ENCODE measurements at places on chromosomes 5 and 9. TPM values are rescaled to one million over a fixed set of nuclear protein-coding genes. Genes with fewer than 3 reads are reported as not detected.

Gene SMIM33
- total RNA-seq: not detected

Gene GALNT12
- 19.8 TPM for total RNA-seq

Gene GPR150
- total RNA-seq: 0.20 TPM

Gene STK32A
- total RNA-seq: 0.73 TPM

Gene KLHL3
- 3.7 TPM for total RNA-seq

Gene CAVIN4
- total RNA-seq: 0.78 TPM

Gene PITX1
- 1.8 TPM for total RNA-seq

Gene C5orf52
- not detected for total RNA-seq

Gene DRD1
- total RNA-seq: not detected

Gene PRDM9
- total RNA-seq: not detected

Gene CATSPER3
- total RNA-seq: under 0.01 TPM

Gene TRPM6
- under 0.01 TPM for total RNA-seq

Gene PHF24
- total RNA-seq: not detected

Gene SH3TC2
- 1.2 TPM for total RNA-seq

Gene SCGB3A1
- total RNA-seq: not detected

Gene PCDHB6
- under 0.01 TPM for total RNA-seq

Gene RANBP3L
- total RNA-seq: not detected

Gene DDX4
- not detected for total RNA-seq

Gene ATG12
- total RNA-seq: 54.0 TPM

Gene ZNG1F
- 5.5 TPM for total RNA-seq

Gene CDC25C
- total RNA-seq: 11.9 TPM

Gene IL9
- total RNA-seq: not detected

Gene DPYSL3
- total RNA-seq: 19.1 TPM

Gene CCNI2
- total RNA-seq: not detected

Gene NUTM2F
- not detected for total RNA-seq

Gene PKD2L2
- total RNA-seq: not detected

Gene GNA14
- 0.73 TPM for total RNA-seq

Gene DAB2IP
- total RNA-seq: 3.7 TPM

Gene CREBRF
- 10.2 TPM for total RNA-seq
